ENCODE measurements at places on chromosomes 16 and 17.
A peak's percentile ranks its signal among the peaks of the same experiment; 100 is the strongest.

- DNase-seq = no peak
Measured at GRCh38 chr16:70749006-70749678, 51.8 kb downstream of the VAC14 start.

DNA sequence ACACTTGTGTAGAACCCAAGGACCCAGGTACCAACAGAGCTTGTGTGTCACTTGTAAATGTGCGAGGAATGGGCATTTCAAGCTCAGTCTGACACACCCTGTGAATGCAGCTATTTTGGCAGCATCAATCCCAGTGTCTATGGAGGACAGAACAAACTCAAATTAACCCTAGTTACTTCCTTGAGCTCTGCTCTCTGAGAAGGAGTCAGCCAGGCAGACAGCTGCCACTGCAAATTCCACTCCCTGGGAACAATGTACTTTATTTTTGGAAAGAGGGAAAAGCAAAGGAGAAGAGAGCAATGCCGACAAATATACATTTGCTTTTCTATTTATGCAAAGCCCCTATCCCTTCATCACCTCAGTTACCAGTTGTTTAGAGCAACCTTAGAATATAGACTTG lies 48.4 kb upstream of the NOG start:
- DNase-seq = no peak

- DNase-seq = no peak
Measured at GRCh38 chr17:57228911-57229310, 27.4 kb upstream of the MSI2 start.

DNA sequence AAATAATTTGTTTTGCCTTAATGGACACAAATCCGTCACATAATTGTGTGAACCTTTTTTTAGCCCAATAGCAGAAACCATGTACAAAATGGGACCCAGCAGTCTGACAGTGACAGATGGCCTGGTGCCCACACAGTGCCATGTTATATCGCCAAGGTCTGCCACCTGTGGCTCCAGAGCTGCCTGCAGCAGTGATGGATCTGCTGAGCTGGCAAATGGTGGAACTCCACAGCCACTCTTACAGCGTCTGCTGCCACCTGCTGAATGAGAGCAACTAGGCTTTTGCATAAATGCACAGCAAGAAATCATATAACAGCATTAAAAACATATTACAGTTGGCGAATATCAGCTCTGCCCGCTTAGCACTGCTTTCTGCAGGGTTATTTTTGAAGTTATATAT lies 59.4 kb downstream of the NUP93 start:
- DNase-seq = no peak

GRCh38 chr16:53220585-53220984 lies 165.8 kb downstream of the CHD9 start:
- no peak for DNase-seq

DNA sequence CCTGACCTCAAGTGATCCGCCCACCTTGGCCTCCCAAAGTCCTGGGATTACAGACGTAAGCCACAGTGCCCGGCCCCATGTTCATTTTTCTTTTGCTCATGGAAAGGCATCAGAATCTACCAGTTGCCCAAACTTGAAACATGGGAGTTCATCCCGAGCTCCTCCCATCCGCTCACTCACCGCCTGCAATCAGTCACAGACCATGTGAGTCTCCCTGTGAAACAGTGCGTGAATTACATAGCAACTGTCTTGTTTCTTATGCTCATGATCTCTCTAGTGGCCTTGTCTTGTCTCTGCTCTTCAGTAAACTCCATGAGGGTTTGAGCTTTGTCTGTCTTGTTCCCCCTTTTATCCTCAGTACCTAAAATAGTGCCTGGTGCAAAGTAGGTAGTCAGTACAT lies 52.1 kb upstream of the TNRC6A start:
- no peak for DNase-seq

- no peak for DNase-seq
Measured at GRCh38 chr17:44327715-44328449, 3.3 kb upstream of the SLC25A39 start.

GRCh38 chr17:10136258-10136981 lies 62.0 kb downstream of the GAS7 start:
- peak; percentile 54 for DNase-seq

- DNase-seq = no peak
Measured at GRCh38 chr17:292016-292415, 60.6 kb downstream of the RPH3AL start.

DNA sequence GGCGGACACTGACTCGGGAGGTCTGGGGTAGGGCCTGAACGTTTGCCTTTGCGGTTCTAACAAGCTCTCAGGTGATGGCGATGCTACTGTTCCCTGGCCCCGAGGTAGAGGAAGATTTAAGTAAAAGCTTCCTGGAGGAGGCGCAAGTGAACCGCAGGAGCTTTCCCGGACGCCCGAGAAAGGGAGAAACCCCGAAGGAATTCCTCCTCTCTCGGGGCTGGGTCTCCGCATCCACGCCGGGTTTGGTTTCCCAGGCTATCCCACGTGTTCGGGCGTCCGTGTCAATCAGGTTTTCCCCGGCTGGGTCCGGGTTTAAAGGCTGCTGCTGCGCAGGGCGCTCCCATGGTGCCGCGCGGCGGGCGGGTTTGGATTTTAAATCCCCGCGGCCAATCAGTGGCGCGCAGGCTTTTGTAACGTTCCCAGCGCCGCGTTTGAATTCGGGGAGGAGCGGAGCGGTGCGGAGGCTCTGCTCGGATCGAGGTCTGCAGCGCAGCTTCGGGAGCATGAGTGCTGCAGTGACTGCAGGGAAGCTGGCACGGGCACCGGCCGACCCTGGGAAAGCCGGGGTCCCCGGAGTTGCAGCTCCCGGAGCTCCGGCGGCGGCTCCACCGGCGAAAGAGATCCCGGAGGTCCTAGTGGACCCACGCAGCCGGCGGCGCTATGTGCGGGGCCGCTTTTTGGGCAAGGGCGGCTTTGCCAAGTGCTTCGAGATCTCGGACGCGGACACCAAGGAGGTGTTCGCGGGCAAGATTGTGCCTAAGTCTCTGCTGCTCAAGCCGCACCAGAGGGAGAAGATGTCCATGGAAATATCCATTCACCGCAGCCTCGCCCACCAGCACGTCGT lies at the start of gene PLK1:
Gene PLK1, plus strand, starts transcription at position 460 of the 844 bp plus-strand sequence. Its CDS starts 44 bp downstream, at position 504.
- DNase-seq = peak; percentile 82

- no peak for DNase-seq
Measured at GRCh38 chr16:1152123-1152638, 725 bp upstream of the CACNA1H start.

- DNase-seq = no peak
Measured at GRCh38 chr16:57023541-57024249, 34.3 kb downstream of the NLRC5 start.

DNA sequence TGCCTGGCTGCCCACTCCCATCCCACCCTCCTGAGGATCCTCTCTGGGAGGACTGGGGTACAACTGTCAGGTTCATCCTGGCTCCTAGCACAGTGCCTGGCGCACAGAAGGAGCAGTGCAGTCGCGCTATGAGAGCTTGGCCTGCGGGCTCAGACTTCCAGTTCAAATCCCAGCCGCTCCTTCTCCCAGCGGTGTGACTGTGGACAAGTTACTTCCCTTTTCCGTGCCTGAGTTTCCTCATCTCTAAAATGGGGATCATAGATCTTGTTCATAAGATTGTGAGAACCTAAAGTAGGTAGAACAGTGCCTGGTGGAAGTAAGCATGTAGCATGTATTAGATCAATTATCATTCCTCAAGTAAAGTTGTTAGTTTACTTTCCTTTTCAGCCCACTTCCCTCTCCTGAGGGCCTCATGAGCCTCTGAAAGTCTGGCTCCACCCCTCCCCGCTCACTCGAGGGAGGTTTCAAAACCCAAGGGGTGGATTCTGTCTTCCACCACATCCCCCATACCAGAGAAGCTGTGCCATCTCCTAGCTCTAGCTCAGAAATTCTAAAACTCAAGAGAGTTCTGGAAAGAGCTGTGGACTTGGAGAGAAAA lies 19.9 kb upstream of the COL1A1 start:
- no peak for DNase-seq

DNA sequence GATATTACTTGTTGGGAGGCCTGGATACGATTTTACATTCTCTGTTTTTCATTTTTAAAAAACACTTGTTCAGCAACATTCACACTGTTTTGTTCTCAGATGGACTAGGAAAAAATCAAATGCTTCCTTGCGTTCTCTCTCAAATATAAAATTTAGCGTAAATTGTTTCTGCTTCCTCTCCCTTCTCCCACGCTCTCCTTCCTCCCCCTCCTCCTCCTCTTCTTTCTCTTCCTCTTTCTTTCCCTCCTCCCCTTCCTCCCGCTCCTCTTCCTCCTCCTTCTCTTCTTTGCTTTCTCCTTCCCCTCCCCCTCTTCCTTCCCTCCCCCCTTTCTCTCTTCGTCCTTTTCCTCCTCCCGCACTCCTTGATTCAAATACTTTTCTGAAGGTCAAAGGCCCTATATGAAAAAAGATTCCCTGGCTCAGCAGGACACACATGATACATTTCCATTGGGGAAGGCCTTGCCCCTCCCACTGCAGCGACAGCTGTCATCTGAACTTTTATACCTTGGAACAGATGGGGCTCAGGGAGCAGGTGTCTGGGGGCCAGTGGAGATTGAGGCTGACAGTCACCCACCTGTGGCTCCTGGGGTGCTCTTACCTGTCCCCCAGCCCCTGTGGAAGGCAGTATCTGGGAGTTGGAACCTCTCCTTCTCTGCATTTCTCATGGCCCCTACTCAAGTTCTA lies 99.4 kb upstream of the SDK2 start:
- DNase-seq = no peak

- DNase-seq = no peak
Measured at GRCh38 chr17:5788266-5788900, 204.1 kb upstream of the NLRP1 start.

- DNase-seq = no peak
Measured at GRCh38 chr17:40122999-40123810, 1.4 kb downstream of the MSL1 start.

DNA sequence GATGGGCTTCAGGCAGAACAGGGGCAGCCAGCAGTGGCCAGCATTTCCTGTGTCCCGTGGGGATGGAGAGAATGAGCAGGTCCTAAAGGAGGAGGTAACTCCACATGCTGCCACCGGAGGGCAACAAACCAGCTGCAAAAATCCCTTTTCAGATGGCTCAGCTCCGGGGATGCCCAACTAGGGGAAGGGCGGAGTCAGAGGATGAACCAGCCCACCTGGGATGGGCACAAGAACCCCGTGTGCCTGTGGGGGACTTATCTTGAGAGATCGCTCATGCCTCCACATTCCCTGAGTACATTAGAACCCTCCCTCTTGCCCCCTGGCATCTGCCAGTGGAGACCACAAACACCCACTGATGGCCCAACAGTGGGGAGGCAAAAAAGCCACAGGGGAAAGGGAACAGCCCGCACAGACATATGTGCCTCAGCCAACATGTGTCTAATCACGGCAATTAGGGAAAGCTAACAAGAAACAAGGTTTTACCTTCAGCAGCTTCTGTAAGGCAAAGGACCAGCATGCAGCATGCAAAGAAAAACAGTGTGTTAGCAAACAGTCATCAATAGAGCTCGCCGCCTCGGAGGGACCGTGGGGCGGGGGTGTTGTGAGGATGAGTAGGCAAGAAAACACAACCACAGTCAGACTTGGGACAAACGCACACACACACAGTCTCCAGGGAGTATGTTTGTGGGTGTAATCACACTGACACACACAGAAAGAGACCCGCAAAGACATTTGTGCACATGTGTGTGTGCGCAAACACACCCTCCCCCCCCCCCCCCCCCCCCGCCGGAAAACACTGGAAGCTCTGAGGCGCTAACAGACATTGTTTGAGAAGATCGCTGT lies 64.0 kb downstream of the MYO18A start:
- no peak for DNase-seq

GRCh38 chr16:66275775-66276428 lies 90.6 kb upstream of the CDH5 start:
- no peak for DNase-seq

DNA sequence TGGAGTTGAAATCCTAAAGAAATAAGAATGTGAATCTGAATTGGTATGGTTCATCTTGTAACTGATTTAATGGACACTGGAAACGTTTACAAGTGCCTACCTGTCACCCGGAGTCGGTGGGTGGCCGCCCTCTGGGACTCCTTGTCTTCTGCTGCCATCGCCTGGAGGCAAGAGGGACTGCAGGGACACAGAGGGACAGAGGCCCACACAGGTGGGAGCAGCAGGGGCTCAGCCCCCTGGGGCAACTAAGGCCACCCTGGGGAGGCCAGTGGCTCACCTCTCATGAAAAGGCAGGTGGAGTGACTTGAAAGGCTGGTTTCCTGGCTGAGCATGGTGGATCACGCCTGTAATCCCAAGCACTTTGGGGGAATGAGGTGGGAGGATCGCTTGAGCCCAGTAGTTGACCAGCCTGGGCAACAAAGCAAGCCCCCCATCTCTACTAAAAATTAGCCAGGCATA lies 23.2 kb downstream of the TMEM92 start:
- DNase-seq = peak; percentile 65

- no peak for DNase-seq
Measured at GRCh38 chr17:55524440-55525220, 13.4 kb upstream of the SMIM36 start.

GRCh38 chr16:80046261-80046660 lies 445.7 kb upstream of the MAF start:
- no peak for DNase-seq

GRCh38 chr16:74574146-74574545 lies 32.8 kb downstream of the GLG1 start:
- no peak for DNase-seq

DNA sequence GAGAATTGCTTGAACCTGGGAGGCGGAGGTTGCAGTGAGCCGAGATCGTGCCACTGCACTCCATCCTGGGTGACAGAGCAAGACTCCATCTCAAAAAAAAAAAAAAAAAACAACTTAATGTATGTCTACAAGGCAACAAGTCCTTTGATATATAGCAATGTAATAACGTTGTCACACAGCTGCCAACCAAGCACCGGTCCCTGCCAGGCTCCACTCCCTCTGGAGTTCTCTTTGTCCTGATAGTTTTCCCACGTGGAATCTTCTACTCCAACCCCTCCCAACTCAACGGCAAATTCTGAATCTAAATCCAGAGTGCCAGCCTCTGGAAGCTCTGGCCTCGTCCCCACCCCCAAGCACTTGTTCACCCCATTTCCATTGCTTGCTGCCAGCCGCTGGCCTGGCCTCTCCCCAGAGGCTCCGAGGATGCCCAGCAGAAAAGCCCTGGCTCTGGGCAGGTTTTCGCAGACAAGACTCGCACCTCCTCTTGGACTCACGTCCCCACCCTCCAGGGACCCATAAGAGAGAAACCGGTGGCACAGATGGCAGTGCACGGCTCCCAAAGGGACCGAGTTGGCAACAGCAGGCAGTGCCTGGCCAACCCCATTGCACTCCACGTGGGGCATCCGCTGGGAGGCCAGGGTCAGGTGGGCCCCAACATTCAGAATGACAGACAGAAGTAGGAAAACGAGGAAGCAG lies 15.9 kb upstream of the CBX2 start:
- no peak for DNase-seq

GRCh38 chr16:27311448-27311830 lies 2.3 kb upstream of the IL4R start:
- DNase-seq = no peak

DNA sequence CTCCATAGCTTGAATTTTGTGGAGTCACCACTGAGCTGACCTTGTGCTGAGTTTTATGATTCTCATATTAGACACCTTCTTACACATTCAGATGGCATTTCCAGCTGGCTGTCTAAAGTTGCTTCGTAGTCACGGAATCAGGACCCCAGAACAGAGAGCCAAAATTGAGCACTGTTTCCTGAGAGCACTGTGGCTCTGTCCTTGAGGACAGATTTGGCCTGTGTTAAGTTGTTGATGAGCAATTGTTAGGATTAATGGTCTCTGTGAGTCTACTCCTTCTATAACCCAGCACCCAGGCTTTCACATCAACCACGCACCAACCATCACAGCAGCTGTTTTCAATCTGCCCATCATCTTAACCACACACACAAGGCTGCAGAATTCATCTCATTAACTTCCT lies 277.5 kb upstream of the HSBP1 start:
- no peak for DNase-seq

GRCh38 chr16:10972819-10973464 lies 28.6 kb downstream of the CLEC16A start:
- no peak for DNase-seq

GRCh38 chr16:68079376-68079625 lies 5.9 kb upstream of the NFATC3 start:
- no peak for DNase-seq

Measured in hindlimb muscle (tissue), 1 donor.